A172 (cell line): ENCODE measurements at places on chromosomes 4 and X. TPM values are rescaled to one million over a fixed set of nuclear protein-coding genes. Genes with fewer than 3 reads are reported as not detected.

Gene SPATA18
- not detected in 2 replicates for total RNA-seq

Gene PPP1R3F
- 8.0 and 11.1 TPM in 2 replicates for total RNA-seq

- no peak for DNase-seq
These were observed 16.6 kb downstream of the DCUN1D4 start for GRCh38 chr4:51859476-51860031.

DNA sequence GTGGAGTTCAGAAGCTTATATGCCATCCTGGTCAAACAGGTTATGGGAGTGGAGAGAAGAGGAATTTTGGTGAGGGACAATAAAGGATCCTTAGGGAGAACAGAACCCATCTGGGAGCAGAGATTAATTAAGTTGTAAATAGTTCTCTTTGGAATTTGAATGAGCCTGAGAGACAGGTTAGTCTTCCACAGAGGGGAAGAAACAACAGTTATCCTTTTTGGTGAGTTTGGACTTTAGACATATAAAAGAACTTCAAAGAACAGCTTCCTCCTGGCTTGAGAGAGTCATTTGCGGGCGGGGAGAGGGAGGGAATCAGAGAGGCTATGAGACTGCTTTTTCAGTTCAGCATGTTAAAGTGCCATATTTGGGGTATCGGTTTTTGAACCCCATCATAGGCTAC, 793.3 kb upstream of the MAGEB2 start:
- DNase-seq: no peak

DNA sequence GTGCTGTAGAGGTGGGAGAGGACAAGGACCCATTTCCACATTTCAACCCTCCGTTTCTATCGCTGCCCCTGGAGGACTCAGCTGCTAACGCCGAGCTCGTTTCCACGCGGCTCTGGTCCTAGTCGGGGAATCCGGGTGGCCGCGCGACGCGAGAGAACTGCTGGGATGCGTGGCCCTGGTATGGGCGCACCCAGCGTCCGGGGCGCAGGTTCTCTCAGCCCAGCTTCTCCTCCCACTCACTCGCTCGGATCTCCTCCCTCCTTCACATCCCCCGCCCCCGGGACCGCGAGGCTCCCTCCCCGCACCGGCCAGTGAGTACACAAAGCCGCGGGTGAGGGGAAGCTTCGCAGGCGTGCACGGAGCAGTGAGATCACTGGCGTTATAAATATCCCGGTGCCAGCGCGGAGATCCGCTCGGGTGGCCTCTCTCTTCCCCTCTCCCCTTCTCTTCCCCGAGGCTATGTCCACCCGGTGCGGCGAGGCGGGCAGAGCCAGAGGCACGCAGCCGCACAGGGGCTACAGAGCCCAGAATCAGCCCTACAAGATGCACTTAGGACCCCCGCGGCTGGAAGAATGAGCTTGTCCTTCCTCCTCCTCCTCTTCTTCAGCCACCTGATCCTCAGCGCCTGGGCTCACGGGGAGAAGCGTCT, at the start of gene FGF5:
TSS of gene FGF5 (plus strand) at position 412 of the 649 bp plus-strand sequence. CDS start at position 573, 161 bp downstream.
- peak; percentile 59 for DNase-seq

DNA sequence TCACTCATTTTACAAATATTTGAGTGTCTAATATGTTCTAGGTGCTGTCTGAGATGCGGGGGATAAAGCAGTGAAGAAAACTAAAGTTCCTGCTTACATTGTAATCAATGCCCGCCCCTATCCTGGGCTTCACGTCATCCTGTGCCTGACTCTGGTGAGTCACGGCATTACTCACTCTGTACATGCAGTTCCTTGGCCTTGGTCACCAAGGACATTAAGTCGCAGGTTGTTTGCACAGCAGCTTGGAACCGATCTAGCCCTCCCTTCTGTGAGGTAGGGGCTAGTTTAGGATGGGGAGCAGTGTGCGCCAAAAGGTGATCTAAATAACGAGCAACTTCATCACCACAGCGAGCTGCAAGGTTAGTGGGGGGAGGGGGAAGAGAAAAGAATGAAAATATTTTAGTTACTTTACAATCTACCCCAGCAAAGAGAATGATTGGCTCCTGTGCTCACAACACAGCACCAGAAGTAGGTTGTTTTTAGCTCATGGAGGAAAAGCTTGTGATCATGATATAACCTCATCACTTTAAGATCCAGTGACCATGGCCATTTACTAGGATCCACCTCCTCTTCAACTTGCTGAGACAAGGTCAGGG, 48.0 kb upstream of the HDAC8 start:
- peak; percentile 83 for DNase-seq

Gene ACOX3
- total RNA-seq: 21.9 and 26.5 TPM in 2 replicates

GRCh38 chrX:29528281-29528680, 687.1 kb upstream of the MAGEB2 start:
- no peak for DNase-seq

Gene MAGEA12
- 0.96 and 1.8 TPM in 2 replicates for total RNA-seq

Gene GPRIN3
- 0.41 and 0.79 TPM in 2 replicates for total RNA-seq

- DNase-seq: peak; percentile 72
These were observed 50.5 kb upstream of the NDST3 start for GRCh38 chr4:117983541-117984365.

Gene DMD
- 17.6 and 29.7 TPM in 2 replicates for total RNA-seq
